ENCODE measurements at places on chromosomes 7 and 10.

DNA sequence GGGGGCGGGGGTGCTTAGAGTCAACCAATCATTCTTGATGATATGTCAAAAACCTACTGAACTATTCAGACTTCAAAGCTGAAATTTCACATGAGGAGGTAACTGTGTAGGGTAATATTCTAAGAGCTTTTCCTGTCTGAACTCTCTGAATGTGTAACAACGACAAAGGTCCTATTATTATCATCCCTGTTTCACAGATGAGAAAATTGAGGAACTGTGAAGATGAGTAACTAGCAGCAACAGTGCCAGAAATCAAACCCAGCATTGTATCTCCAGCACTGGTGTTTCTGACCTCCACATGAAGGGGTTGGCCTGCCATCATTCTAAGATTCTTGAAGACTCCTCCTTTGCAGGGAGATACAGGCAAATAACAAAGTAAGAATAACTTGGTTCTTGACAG is 294.7 kb upstream of the AOAH start:
- DNase-seq = no peak

DNA sequence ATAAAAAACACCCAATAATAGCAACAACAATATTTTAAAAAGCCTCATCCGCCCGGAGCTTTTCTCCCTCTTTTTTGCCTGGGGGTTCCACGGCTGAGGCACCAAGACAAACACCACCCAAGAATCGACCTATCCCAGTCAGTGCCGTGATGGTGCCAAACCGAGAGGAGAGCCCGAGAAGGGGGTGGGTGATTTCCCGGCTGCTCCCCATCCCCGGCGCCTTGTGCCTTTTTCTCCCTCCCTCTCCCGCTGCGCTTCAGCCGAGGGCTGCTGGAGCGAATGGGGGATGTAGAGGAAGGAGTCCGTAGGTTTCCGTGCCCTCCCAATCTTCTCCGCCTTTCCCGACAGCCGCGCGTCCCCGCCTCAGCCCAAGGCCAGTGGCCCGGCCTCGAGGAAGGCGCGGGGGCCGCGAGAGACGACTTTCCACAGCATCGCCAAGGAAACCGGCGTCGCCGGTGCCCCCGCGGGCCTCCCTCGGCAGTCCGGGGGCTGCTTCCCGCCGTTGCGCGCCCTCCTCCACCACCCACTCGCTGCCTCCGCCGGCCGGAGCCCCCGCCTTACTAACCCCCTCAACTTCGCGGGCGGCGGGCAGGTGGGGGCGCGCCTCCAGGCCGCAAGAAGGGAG is 1.3 kb downstream of the EGR2 start:
- no peak for DNase-seq

- DNase-seq = peak; percentile 34
Observed at GRCh38 chr7:7969306-7970236, 975 bp downstream of the GLCCI1 start.

- DNase-seq = no peak
Observed at GRCh38 chr7:37901890-37902524, 14.6 kb downstream of the SFRP4 start.

DNA sequence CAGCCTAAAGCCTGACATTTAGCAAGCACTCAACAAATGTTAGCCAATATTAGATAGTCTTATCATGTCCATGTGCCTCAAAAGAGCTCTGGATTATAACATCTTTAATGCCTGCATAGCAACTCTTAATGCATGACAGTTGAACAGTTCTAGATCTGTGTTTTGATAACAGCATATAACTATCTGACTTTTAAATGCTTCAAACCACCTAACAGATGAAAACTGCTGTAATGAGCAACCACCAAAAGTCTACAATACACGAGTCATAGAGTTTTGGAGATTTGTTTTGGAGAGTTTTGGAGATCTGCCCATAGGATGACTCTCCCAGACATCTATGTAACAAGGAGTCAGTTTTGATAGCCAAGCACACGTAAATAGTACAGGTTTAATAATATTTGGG is 227.3 kb downstream of the TWIST1 start:
- no peak for DNase-seq

GRCh38 chr7:157805713-157806112 is 468.9 kb downstream of the DNAJB6 start:
- no peak for DNase-seq

GRCh38 chr7:266851-267840 is 22.8 kb upstream of the FOXL3 start:
- no peak for DNase-seq

DNA sequence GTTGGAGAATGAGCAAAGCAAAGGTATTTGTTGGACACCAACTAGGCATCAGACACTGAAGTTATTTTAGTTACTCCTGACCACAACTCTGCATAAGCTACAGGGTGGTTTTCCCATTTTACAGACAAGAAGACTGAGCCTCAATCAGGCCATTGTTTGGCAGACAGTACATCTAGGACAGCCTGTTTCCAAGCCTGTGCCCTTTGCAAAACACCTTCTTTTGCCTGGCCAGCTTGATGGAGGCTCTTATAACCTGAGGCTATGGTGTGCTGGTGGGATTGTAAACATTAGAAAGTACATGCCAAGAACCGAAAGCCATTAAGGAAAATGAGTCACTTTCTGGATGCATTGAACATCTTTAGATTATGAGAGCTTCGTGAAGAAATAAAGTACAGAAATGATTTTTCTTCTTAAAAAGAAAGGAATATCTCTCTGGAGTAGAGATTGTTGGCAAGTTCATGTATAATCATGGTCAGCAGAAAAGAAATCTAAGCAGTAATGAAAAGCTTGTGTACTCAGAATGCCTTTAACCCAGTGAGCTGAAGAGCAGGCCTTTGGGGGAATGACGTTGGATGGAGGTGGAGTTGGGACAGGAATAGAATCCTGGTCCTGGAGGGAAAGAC is 140.6 kb downstream of the KIAA1217 start:
- DNase-seq = no peak

DNA sequence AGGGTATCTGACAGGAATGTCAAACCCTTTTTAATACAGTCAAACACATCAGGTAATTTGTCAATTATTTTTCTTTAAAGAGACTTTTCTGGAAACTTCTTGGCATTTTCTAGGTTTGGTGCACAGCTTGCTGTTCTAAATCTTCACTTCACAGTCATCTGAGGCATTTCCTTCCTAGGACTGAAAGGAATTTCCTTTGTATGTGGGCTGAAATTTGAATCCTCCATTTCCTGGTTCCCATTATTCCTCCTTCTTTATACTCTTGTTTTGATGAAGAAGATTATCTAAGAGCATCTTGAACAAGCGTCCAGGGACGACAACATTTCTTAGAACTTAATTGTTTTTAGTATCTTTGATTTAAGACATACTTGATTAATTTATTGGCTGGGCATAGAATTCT is 24.9 kb downstream of the CALD1 start:
- no peak for DNase-seq

GRCh38 chr7:155248366-155248756 is 49.3 kb upstream of the INSIG1 start:
- no peak for DNase-seq

- no peak for DNase-seq
Observed at GRCh38 chr7:55538538-55538937, 33.8 kb downstream of the VOPP1 start.

- no peak for DNase-seq
Observed at GRCh38 chr7:123154231-123154860, 45.4 kb downstream of the SLC13A1 start.

DNA sequence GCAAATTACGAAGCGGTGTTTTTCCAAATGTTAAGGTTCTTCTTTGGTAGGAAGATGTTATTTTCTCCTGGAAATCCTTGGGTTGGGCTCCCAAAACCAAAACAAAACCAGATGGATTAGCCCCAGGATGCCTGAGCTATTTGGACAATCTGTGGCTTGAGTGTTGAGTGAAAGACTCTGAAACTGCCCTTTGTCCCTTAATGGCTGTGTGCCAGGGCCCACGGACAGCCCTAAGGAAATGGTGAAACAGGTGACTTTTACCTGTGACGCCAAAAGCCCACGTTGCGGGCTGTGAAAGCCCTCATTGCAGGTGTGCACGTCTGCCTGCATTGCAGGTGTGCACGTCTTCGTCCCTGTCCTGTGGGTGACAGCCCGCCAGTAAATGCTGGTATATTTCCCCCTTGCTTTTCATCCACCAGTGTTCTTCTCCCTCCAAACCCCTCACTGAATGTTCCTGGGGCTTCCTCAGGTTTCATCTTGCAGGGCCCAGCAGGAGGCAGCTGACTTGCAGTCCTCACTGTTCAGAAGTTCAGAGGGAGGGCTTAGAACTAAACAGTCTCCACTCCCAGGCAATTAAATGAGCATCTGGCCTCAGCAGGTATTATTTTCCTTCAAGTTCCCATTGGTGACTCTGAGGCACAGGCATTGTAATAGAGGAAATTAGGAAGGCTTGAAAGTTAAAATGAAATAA is 10.7 kb downstream of the PFKP start:
- DNase-seq = no peak

GRCh38 chr10:43253461-43254198 is 13.2 kb downstream of the RASGEF1A start:
- DNase-seq = no peak

DNA sequence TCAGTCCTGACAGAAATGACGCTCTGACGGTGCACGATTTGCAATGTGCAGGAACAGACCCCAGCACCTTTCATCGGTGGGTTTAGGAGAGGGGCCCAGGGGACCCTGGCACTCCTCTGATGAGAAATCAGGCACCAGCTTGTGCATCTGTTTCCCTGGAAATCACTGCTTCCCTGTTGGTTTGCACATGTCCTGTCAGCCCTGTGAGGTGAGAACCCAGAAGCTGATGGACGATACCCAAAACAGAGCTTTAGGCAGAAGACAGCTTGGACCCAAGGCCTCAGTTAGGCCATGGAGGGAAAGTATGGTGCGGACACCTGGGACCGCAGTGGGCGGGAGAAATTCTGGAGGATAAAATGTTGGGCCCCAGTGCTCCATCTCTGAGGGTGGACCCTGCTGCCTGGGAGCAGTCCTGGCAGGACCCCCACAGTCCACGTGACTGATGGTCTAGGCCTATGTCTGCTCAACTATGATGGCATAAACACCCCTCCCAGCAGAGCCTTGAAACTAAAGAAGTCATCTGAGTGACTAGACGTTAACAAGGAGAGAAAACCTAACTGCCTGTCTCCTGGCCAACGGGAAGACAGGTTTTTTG is 242.8 kb downstream of the PTPRN2 start:
- no peak for DNase-seq

DNA sequence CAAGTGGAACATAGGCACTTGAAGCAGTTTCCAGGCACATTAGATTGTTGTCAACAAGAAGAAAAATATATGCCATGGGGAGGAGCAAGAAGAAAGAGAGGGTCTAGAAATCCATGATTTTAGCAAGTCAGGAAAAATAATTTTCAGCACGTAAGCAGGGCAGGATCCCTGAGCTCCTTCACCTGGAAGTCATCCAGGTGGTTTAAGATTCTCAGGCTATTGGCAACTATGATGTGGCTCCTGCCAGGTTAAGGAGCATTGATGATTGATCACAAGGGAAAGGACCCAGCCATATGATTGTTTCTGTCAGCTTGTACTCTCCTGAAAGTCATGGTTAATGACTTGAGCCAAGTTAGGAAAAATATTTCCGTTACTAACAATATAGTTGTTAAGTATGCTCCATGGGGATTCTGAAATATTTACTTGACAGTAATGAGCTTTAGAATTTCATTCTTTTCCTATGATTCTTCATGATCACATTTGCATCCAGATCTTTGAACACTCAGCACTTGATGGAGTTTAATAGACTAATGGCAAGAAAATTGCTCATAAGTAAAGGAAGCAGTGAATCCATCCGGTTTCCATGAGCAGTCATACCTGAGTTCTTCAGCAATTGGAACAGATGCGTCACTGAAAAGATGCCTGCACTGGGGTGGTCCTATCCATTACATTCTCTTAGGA is 209.1 kb downstream of the BICC1 start:
- DNase-seq = no peak

DNA sequence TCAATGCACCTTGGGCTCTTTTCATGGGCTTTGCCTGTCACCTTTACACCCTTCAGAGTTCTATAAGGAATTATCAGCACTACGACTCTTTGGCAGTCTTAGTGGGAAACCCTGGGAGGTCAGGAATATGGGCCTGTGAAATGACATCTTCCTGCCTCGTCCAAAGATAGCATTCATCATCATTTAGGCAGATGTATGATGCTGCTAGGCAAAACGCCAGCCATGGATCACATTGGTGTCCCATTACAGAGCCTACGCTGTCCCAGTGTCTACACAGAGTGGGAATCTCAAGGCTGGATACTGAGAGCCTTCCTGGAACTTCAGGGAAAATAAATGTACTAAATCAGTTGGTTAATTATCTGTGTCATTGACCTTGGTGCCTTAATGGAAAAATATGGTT is 259.4 kb upstream of the CELF2 start:
- DNase-seq = no peak

DNA sequence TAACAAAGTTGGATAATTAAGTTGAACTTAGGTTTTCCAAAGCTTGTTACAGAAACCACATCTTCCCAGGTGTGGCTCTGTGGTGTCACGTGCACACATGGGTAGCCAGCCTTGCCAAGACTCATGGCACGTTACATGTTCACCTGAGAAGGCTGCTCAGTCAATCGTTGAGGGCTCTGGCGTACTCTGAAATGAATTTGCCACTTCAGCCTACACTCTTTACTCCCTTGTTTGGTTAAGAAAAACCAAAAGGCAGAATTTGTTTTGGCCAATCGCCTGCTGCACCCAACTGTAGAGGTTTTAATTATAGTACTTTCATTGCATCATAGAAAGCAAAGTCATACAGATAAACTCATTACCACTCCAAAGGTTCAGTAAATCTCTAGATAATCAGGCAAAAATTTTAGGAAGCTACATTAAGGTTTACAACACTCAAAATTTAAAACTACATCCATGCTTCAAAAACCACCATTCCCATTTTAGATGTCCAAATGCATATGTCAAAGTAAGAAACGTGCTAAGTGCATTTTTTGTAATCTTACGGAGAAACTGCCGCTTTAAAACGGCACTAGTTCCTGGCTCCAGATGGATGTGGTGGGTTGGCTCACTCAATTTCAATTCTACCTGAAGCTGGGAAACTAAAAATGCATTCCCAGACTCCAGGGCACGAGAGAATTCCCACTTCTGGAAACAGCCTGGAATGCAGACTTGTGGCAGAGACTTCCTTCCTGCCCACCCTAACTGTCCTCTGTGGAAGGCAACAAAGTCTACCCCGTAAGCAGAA is 88.4 kb downstream of the DIP2C start:
- DNase-seq = no peak

DNA sequence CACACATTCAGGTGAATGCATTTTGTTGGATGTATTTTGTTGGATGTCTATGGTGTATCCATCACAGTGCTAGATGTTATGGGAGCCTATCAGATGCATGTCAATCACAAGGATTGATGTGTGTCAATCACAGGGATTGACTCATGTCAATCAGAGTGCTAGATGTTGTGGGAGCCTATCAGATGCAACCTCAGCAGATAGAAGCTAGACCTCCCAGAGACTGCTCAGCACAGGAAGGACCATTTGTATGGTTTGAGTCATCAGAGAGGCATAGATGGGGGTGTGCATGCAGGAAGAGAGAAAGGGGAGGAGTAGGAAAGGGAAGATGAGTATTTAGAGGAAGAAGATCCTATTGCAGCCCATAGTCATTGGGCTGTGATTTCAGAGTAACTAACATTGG is 48.3 kb upstream of the PITRM1 start:
- no peak for DNase-seq
